ENCODE measurements at places on chromosomes 2 and 18.

DNA sequence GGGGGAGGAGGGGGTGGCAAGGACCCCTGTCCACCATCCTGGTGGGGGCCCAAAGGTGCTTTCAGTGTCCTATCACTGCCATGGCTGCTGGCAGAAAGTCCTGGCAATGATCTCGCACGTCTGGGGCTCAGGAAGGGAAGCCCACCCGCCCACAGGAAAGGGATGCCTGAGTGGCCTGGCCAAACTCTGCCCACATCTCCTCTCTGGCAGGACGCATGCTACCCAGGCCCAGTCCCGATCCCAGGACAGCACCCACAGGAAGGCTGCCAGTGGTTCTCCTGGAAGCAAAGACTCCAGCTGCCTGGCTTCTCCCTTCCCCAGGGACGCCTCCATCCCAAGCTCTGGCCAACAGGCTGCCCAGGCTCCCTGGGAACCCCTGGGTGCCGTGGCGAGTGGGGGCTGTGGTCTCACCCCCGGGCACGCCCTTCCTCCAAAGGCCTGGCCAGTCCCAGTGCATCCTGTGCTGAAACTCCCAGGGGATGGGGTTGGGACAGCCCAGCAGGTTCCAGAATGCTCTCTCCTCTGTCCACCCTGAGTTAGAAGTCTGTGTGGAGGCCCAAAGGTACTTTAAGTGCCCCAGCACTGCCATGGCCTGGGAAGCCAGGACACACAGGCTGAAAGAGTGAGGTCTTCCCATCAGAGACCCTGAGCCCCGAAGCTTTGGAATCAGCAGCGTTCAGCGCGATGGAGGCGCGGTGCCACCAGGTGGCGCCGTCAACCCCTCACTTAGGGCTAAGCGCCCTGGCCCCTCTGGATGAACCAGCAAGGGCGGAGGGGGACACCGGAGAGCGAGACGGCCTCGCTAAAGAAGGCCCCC, 29.8 kb upstream of the TAF1B start:
- peak; percentile 42 for DNase-seq

DNA sequence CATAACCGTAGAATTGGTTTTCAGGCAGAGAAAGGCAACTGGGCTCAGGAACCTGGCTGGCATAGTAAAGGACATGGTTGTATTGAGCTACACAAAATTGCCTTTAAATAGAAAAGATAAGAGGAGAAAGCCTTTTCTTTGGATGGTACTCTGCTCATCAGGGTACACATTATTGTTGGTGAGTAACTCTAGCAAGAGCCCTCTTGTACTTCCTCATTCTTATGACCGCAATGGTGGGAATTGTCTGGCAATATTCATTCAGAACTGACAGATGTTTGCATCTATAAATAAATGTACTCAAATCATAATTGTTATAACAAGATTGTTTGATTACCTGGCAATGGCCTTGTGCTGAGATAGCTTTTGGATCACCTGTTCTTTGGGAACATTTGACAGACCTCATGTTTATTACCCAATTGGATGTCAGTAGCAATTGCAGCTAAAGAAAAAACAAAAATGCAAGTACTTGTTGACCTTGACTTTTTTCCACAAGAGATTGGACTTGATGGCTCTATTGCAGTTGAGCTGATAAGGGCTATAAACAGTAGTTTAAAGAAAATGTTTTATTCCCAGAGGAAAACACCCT, 43.9 kb downstream of the MEIS1 start:
- DNase-seq = no peak

DNA sequence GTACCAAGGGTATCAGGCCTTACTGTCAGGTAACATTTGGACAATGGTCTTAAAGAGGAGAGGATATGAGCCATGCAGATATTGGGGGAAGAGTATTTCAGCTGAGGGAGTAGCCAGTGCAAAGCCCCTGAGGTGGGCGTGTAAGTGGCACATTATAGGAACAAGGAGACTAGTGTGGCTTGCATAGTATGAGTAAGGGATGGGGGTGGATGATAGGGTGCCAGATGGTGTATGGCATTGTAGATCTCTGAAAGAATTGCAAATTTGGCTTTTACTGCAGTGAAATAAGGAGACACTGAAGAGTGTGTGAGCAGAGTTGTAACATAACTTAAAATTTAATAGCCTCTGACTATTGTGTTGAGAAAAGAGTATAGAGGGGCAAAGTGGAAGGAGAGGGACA, 244.0 kb downstream of the PDE11A start:
- DNase-seq = no peak

- DNase-seq = peak; percentile 11
These were observed 1109.7 kb downstream of the SOCS6 start for GRCh38 chr18:71398531-71398930.

DNA sequence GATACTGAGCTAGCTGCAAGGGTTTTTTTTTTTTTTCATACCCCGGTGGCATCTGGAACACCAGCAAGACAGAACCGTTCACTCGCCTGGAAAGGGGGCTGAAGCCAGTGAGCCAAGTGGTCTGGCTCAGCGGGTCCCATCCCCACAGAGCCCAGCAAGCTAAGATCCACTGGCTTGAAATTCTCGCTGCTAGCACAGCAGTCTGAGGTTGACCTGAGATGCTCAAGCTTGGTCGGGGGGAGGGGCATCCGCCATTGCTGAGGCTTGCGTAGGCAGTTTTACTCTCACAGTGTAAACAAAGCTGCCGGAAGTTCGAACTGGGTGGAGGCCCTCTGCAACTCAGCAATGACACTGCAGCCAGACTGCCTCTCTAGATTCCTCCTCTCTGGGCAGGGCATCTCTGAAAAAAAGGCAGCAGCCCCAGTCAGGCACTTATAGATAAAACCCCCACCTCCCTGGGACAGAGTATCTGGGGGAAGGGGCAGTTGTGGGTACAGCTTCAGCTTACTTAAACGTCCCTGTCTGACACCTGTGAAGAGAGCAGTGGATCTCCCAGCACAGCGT, 5.1 kb upstream of the MIB1 start:
- no peak for DNase-seq

GRCh38 chr2:46831869-46832265, 83.7 kb downstream of the MCFD2 start:
- DNase-seq = no peak

- DNase-seq = no peak
These were observed 312.1 kb upstream of the CHST9 start for GRCh38 chr18:27497246-27497645.

DNA sequence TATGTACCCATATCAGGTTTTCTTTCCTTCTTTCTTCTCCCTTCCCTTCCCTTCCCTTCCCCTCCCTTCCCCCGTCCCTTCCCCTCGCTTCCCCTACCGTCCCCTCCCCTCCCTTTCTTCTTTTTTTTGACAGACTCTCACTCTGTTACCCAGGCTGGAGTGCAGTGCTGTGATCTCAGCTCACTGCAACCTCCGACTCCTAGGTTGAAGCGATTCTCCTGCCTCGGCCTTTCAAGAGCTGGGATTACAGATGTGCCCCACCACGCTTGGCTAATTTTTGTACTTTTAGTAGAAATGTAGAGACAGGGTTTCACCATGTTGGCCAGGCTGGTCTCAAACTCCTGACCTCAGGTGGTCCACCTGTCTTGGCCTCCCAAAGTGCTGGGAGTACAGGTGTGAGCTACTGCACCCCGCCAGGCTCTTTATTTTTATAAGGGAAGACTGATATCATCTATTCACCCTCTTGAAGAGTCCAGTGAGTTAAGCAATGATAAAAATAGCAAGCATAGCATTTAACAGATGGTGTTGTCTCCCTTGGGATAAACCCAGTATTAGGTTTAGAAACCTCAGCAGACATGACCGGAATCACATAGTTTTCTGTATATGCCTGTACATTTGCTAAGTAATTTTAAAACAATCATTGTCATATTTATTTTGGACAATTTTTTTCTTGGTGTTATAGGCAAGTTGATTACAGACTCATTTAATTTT, 888.4 kb downstream of the TRIB2 start:
- no peak for DNase-seq

DNA sequence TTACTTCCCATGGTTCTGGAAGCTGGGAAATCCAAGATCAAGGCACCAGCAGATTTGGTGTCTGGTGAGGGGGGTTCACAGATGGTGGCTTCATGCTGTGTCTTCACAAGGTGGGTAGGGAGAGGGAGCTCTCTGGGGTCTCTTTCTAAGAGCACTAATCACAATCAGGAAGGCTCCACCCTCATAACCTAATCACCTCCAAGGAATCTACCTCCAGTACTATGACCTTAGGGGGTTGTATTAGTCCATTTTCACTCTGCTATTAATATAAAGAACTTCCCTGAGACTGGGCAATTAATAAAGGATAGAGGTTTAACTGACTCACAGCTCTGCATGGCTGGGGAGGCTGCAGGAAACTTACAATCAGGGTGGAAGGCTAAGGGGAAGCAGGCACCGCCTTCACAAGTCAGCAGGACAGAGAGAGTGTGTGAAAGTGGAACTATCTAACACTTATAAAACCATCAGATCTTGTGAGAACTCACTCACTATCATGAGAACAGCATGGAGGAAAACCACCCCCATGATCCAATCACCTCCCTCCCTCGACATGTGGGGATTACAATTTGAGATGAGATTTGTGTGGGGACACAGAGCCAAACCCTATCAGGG, 17.6 kb downstream of the TBC1D8 start:
- DNase-seq = no peak

DNA sequence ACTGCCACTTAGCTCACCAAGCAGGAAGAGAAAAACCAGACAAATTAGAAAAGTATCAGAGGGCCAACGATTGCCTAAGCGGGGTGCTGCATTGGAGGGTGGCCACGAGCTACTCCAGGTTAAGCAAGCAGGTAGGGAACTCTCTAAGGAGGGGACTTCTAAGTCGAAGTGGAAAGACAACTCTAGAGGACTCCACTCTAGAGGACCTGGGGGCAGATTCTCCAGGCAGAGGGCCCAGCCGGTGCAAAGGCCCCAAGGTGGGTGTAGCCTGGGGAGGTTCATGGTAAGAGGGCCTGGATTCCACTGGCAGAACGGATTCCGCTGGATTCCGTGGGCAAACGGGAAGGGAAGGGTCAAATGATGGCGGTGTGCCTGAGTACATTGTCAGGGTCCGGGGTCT, 12.7 kb downstream of the FBLN7 start:
- DNase-seq = no peak

DNA sequence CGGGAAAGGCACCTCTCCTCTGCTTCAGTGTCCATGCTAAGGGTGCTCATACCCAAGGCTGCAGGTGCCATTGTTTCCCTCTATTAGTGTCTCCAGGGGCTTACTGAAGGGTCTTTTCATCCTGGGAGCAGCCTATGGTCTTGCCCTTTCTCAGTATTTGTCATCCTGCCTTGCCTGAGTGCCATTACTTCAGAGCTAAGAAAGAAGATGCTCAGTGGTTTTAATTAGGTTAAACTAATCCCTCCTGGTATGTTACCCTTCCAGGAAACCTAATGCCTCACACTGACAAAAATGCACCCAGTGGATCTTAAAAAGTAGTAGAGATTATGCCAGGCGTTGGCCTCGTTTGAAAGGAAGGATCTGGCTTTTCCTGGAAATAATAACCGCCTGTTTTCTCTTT, 151.4 kb downstream of the LRRTM1 start:
- no peak for DNase-seq

DNA sequence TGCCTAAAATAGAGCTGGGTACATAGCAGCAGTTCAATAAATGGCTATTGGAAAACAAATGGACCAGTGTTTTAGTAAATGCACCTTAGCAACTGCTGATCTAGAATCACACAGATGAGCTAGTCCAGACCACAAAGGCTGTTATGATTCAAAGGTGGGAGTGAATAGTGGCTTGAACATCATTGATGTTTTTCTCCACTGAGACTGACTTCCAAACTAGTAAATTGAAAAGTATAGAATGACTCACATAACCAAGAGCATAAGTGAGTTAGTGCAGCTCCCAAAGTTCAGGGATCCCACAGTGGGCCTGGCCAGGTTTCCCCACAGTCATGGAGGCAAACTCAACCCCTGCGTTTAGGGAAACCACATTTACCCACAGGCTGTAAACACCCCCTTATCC, 106.7 kb upstream of the YPEL5 start:
- DNase-seq = no peak

- no peak for DNase-seq
These were observed 60.0 kb downstream of the MYO1B start for GRCh38 chr2:191304939-191305875.

GRCh38 chr2:186605041-186605440, 15.2 kb downstream of the ITGAV start:
- no peak for DNase-seq

- DNase-seq = no peak
These were observed 474.9 kb downstream of the NRXN1 start for GRCh38 chr2:50556934-50557575.

DNA sequence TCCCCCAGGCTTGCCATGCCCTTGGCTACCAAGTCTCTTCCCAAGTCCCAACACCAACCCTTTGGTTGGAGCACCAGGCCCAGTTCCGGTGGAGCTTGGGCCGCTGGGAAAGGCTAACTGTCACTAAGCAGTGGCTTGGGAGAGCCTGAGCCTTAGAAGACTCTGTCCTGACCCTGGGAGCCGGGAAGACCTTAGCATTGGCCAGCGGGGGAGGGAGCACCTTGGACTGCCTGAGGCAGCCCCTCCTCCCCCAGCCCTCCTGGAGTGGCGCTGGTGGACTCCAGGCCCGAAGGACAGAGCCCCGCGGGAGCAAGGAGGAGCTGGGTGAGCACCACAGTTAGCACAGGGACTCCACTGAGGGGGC, 62.5 kb upstream of the POMC start:
- no peak for DNase-seq

- DNase-seq = no peak
These were observed 12.3 kb upstream of the AGXT start for GRCh38 chr2:240856151-240856980.

- DNase-seq = no peak
These were observed 464.6 kb downstream of the CNTNAP5 start for GRCh38 chr2:124489686-124490085.

GRCh38 chr2:134758633-134759032, 39.8 kb upstream of the TMEM163 start:
- DNase-seq = no peak

GRCh38 chr2:220432645-220433044, 805.2 kb downstream of the SLC4A3 start:
- no peak for DNase-seq

DNA sequence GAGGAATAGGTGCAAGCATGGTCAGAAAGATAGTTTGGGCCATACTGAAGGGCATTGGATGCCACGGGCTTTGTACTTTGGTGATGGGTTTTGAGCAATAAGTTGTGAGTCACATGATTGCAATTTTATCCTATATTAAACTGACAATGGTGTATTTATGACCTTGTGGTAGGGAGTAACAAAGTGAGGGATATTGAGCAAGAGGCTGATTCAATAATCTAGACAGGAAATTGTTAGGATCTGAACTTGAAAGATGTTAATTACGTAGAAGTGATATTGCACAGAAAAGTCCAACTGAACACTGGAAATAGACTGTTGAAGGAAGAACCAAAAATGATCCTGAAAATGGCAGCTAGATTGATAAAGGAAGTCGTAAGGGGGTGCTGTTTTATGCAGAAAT, 46.6 kb upstream of the TCF4 start:
- DNase-seq = no peak

- DNase-seq = no peak
These were observed 217.0 kb downstream of the C1D start for GRCh38 chr2:67845621-67846369.
